ENCODE measurements at places on chromosomes 11 and 22. TPM values are rescaled to one million over a fixed set of nuclear protein-coding genes. Genes with fewer than 3 reads are reported as not detected.
A peak's percentile ranks its signal among the peaks of the same experiment; 100 is the strongest.

- DNase-seq = no peak
These were observed 32.2 kb upstream of the APOA1 start for GRCh38 chr11:116869610-116870009.

- DNase-seq = peak; percentile 73
These were observed 39.7 kb downstream of the USP35 start for GRCh38 chr11:78228467-78228866.

- no peak for DNase-seq
These were observed 45.4 kb upstream of the RCN1 start for GRCh38 chr11:32045456-32045855.

DNA sequence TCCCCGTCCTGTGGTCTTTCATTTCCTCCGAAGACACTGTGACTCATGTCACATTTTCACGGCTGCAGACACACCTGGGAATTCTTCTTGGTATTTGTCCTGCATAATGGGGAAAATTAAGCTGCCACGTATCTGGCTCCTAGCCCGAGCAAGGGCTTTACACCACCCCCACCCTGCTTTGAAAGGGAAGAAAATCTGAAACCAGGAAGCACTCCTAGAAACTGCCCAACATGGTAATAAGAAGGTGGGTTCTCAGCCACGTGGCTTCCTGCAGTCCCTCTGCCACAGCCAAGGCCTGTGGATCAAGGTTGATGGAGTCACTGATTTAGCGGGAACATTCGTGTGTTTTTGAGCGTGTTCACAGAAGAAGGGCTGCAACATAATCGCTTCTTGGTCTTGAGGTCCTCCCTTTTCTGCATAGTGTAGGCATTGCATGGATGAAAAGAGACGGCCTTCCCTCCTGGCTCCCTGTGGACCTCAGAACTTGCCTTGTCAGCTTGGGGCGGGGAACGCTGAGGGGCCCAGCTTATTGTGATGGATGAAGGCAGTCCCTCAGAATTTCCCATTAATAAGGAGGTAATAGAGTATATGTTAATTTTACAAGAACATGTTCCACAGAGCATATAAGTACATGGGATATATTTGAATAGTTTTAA, 292.0 kb downstream of the NTM start:
- DNase-seq = no peak

GRCh38 chr11:45688472-45689033, 23.1 kb upstream of the CHST1 start:
- no peak for DNase-seq

The RELA gene
- 37.1 TPM for total RNA-seq

The CBLIF gene
- total RNA-seq = not detected

The FLRT1 gene
- total RNA-seq = not detected

The KCNJ5 gene
- not detected for total RNA-seq

The MS4A4E gene
- not detected for total RNA-seq
